ENCODE measurements at places on chromosomes 13 and 19. TPM values are rescaled to one million over a fixed set of nuclear protein-coding genes. Genes with fewer than 3 reads are reported as not detected.

The PLVAP gene
- 0.74 TPM for total RNA-seq

The FCER2 gene
- under 0.01 TPM for total RNA-seq

The C13orf46 gene
- total RNA-seq, result 0.25 TPM

The PGLYRP2 gene
- not detected for total RNA-seq

The SRRM5 gene
- total RNA-seq, result not detected

The RAB3A gene
- 44.7 TPM for total RNA-seq

The PLPP2 gene
- 1.2 TPM for total RNA-seq

The FFAR3 gene
- under 0.01 TPM for total RNA-seq

The SLC7A10 gene
- 0.25 TPM for total RNA-seq

The CELF5 gene
- total RNA-seq, result 57.0 TPM

The KCTD12 gene
- total RNA-seq, result 126 TPM

The ZNF468 gene
- 44.0 TPM for total RNA-seq

The MBD3L3 gene
- total RNA-seq, result not detected

The ZNF93 gene
- 19.2 TPM for total RNA-seq

The ATCAY gene
- 85.8 TPM for total RNA-seq

The GAPDHS gene
- not detected for total RNA-seq

The FBXO17 gene
- 3.7 TPM for total RNA-seq

All from temporal lobe (tissue), 4 donors.